ENCODE measurements at places on chromosomes 12 and 14. TPM values are rescaled to one million over a fixed set of nuclear protein-coding genes. Genes with fewer than 3 reads are reported as not detected.

GRCh38 chr14:69487771-69488170 lies 3.2 kb downstream of the PLEKHD1 start:
- DNase-seq: no peak

GRCh38 chr12:106044773-106045172 lies 94.0 kb downstream of the NUAK1 start:
- no peak for DNase-seq

- no peak for DNase-seq
These were observed 5.4 kb downstream of the KCNH5 start for GRCh38 chr14:63039866-63040265.

DNA sequence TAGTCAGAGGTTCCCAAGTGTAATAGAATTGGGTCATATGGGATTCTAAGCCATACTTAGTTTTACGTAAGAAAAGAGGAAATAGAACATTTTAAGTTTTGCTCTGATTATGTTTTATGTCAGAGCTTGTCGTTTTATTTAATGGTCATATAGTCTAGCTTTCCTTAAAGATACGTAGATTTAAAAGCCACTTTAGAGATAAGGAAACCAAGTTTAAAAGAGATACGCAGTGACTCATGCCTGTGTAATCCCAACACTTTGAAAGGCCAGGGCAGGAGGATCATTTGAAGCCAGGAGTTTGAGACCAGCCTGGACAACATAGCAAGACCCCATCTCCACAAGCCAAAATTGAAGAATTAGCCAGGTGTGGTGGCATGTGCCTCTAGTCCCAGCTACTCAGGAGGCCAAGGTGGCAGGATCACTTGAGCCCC lies 19.5 kb downstream of the MAPK1IP1L start:
- no peak for DNase-seq

- no peak for DNase-seq
These were observed 62.1 kb downstream of the ACACB start for GRCh38 chr12:109178532-109178931.

DNA sequence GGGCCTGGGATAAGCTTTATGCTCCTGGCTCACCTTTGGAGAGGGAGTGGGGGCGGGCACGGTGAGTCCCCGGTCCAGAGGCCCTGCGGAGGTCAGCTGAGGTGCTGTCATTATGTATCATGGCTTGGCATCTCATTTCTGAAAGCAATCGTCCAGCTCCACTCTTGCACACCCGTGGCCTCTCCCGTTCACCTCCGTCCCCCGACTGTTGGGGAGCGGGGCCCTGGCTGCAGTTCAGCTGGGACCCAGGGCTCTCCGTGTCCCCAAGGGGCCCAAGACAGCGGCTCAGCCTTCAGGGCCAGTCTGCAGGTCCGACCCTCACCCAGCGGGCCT lies 10.6 kb downstream of the BMP4 start:
- no peak for DNase-seq

DNA sequence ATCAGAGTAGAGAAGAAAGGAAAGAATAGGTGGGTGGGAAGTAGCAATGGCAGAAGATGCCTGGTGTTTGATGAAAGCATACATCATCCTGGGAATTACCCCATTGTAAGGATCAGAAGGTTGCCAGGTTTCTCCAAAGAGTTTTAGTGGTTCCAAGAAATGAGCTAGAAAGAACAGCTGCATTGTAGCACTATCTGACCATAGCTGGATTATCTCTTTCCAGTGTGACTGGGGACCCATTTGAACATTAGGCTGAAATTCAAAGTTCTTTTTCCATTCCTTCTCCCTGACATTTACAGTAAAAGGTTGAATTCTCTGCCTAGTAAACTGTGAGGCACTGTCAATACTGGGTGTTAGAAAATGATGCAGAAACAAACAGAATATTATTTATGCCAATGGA lies 244.4 kb downstream of the GALC start:
- DNase-seq: no peak

DNA sequence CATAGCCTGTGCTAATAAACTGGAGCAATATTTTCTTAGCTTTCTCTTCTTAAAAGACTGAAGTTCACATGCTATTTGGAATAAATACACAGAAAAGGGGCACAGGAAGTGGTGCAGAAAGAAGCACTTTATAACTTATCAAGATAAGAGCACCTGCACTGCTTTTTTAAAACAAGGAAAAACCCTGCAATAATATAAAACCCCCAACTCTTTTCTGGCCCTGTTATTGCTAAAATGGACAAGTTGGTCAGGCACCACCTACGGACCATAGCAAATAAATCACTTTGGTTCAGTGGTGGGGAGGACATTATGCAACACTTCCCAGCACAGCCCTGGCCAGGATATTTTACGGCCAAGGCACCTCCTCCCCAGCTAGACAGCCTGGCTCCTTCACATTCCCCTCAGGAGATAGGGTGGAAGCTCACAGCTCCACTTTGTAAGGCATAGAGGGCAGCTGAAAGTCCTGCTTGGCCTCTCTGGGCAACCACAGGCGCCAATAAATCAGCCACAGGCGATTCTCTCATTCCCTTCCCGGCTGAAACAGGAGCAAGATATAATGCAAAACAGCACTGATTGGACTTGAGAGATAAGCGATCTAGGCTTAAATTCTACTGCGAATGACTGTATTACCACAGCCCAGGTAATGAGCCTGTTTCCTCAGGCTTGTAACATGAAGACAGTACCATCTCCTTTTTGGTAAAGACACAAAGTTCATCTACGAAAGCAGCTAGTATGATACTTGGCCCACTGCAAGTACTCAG lies 2.0 kb downstream of the ZBTB25 start:
- DNase-seq: peak; percentile 86

DNA sequence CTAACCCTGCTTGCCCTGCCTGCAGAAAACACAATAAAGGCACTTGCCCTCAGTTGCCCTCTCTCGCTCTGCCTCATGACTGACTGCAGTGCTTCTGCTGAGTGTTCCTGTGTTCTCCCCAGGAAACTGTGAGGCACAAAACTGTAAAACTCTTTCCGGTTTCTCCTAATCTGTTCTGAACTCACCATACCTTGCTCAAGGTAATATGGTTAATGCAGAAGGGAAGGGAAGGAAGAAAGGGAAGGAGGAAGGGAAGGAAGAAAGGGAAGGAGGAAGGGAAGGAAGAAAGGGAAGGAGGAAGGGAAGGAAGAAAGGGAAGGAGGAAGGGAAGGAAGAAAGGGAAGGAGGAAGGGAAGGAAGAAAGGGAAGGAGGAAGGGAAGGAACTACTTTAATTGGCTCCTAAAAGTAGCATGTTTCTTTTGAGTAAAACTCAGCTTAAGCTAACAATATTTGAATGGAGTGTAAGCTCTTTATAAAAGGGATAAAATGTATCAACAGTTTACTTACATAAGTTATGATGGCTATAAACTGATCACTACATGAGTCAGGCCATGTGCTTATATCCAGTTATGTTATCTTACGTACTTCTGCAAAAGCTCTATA lies 334.0 kb upstream of the CLEC14A start:
- no peak for DNase-seq

GRCh38 chr12:12406762-12407161 lies 49.9 kb downstream of the BORCS5 start:
- no peak for DNase-seq

DNA sequence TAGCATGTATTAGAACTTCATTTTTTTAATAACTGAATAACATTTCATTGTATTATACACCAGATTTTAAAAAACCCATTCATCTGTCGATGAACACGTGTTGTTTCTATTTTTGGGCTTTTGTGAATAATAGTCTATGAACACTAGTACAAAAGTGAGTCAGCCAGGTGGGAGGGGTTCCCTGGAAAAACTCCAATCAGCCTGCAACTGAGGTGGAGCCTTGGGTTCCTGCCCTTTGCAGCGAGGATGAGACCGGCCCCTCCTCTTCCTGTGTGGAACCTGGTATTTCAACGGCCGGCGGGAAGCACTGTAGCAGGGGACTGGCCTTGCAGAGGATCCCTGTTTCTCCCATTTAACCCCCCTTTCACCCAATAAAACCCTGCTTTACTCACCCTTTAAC lies 56.1 kb downstream of the LMNTD1 start:
- DNase-seq: no peak

DNA sequence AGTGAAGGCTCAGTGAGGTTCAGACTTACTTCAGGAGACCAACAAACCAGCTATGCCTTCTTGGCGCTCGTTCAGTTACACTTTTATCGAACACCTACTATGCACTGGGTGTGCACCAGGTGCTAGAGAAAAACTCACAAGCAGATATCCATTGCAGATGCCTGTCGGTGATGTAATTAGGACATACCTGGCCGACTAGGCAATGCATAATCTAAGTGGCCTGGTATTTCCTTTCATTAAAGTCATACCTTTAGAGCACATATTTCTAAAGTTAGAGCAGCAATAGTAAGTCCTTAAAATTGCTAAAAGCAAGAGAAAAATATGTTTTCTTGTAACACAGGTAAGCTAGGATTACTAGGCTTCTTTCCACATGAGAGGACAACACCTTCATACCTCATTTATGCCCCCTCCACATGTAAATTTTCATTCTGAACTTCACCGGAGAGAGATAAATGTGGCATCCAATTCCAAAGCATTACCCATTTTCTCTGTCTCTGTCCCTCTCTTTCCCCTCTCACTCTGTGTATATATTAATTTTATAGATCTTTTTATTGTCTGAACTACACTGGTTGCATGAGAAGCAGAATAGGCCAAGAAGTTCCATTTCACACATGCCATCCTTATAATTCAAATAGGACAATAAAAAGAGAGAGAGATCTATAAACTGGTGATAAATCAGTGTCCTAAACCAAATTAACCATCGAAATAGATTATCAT lies 242.2 kb downstream of the SPTSSA start:
- no peak for DNase-seq

GRCh38 chr12:96260231-96260630 lies 66.1 kb downstream of the ELK3 start:
- DNase-seq: no peak

DNA sequence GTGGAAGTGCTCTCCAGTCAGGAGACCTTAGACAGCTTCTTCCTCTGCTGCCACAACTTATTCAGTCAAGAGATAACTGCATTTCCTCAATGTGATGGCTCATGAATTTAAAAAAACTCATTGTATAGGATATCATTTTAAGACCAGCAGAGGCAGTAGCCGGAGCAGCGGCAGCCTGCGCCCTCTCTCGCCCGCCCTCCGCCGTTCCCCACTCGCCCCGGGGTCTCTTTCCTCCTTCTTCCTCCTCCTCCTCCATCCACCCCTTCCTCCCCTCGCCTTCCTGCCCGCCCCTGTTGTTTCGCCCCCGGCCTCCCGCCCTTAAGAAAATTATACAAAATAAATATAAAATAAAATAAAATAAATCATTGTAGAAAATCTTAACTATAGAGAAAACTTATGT lies 687.6 kb downstream of the FLRT2 start:
- DNase-seq: no peak

DNA sequence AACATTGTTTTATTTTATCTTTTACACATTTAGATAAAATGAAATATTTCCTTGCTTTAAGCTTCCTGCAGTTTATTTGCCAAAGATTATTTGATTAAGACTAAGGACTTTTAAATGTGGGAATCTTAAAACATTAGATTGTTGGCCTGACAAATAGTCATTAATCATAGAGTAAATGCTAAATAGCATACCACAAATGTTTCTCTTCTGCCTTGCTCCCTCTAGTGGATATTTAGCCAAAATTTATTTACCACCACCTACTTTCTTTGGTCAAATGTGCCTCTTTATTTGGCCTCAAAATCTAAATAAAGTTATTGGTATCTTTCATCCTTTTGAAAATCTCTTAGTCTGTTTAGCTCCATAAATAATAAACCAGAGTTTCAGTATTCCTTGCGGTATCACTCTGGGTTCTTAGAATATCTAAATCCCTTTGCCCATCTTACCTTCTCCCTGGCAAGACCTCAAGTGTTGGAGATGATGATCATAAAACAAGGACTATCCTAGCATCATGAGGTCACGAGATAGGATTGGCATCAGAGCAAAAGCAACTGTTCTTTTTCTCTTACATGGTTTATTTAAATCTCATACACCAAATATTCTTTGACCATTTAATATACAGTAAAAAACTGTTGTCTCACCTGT lies 150.6 kb upstream of the AEBP2 start:
- DNase-seq: no peak

- DNase-seq: no peak
These were observed 703 bp downstream of the ASCL4 start for GRCh38 chr12:107775093-107775721.

DNA sequence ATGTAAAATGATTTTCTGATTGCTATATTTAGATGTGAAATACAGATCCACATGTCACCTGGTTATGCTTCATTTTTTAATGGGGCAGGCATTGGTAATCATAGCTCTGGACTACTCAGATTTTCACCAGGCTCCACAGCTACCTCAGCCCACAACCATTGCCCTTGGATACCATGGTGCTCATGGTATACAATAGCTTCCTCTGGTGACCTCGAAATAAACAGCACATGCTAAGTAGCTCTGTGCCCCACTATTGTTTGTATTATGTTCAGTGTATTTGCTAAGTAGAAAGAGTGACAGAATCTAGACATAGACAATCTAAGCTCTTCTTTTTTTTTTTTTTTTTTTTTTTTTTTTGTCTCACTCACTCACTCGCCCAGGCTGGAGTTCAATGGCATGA lies 274.4 kb upstream of the USP15 start:
- no peak for DNase-seq

GRCh38 chr14:105873870-105874512 lies 347.6 kb downstream of the TMEM121 start:
- no peak for DNase-seq

DNA sequence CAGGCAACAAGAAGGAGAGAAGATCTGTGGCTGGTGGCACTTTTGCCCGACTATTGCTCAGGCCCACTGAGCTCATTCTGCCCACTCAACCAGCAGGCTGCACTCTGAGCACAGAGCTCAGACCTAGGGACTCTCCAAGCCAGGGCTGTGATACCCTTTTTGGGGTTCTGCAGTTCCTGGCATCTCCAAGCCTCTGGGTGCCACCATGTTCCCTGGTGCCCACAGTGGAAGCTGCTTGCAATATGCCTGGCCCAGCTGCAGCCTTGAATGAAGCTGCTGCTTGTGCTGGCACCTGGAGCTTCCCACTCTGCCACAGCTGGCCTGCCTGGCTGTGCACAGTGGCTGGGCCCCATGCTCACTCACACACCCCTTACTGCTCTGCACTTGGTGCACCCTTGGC lies 236.1 kb downstream of the ADGRD1 start:
- no peak for DNase-seq

GRCh38 chr12:51971679-51972421 lies 20.4 kb downstream of the ACVR1B start:
- no peak for DNase-seq

- no peak for DNase-seq
These were observed 17.0 kb downstream of the DLST start for GRCh38 chr14:74898694-74899093.

GRCh38 chr14:72443256-72443655 lies 450.6 kb downstream of the DPF3 start:
- DNase-seq: no peak

GRCh38 chr12:47636908-47637780 lies 68.7 kb downstream of the RPAP3 start:
- DNase-seq: no peak

BCL11B gene
- 0.55 TPM for total RNA-seq

CLEC6A gene
- not detected for total RNA-seq

DNAH10 gene
- under 0.01 TPM for total RNA-seq

ARID4A gene
- total RNA-seq: 8.2 TPM

FOXN3 gene
- total RNA-seq: 56.4 TPM

OR4E2 gene
- total RNA-seq: not detected

SLC17A8 gene
- total RNA-seq: not detected

WNT5B gene
- 20.9 TPM for total RNA-seq

PZP gene
- not detected for total RNA-seq

DHRS2 gene
- 0.37 TPM for total RNA-seq

ANKRD33 gene
- total RNA-seq: 2.9 TPM

SPIC gene
- total RNA-seq: not detected
